ENCODE measurements at places on chromosomes 4 and X.

GRCh38 chr4:53602390-53602789, 11.1 kb upstream of the LNX1 start:
- DNase-seq = no peak

- DNase-seq = no peak
Measured at GRCh38 chrX:70672326-70672725, 227.7 kb downstream of the DLG3 start.

DNA sequence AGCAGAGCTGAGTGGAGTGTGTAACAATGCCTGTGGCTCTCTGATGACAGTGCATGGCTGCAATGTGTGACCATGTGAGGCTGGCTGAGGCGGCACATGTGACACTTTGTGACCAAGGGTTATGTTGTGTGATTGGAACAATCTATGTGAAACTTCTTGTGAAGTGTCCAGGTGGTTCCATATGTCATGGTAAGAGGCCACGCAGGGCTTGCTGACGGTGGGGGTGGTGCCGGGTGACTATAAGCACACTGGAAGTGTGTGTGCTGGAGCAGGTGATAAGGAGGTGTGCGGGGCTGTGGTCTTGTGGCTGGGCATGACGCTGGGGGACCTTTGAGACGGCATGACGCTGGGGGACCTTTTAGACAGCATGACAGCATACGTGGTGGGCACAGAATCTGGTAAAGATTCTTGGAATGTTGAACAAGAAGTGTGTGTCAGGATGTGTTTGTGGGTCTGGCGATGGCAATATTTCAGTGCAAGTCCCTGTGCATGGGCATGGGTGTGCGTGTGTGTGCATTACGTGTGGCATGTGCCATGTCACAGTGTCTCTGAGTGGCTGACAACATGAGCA, 7.4 kb upstream of the HDAC6 start:
- DNase-seq = no peak

DNA sequence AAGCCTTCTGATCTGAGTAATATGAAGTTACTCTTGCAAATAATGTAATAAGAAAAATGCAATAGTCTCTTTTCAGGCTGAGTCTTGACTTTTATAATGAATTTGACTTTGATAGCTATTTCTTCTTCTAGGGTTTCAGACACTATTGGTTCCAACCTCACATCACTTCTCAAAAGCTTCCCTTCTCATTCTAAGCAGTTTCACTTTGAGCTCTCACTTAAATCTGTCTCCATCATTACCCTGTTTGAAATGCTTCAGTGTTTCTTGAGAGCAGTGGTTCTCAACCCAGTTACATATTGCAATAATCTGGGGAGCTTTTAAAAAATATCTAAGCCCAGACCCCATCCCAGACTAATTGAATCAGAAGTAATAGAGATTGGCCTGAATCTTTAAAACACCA, 40.5 kb upstream of the BMP2K start:
- DNase-seq = no peak

DNA sequence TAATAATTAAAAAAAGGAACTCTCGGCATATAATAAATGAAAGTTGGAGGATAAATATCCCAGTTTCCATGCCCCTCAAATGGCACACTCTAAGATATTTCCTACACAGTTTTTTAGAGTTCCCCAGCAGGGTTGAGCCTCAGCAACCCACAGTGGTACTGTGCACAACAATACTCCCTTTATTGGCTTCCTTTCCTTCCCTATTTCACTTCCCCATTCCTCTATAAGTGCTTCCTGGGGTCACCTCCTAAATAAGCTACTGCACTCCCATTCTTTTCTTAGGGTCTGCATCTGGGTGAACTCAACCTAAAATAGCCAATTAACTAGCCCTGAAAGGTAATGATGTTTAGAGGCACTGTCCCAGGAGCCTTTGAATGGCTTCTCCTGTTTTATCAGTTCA, 76.4 kb upstream of the NHS start:
- DNase-seq = no peak

DNA sequence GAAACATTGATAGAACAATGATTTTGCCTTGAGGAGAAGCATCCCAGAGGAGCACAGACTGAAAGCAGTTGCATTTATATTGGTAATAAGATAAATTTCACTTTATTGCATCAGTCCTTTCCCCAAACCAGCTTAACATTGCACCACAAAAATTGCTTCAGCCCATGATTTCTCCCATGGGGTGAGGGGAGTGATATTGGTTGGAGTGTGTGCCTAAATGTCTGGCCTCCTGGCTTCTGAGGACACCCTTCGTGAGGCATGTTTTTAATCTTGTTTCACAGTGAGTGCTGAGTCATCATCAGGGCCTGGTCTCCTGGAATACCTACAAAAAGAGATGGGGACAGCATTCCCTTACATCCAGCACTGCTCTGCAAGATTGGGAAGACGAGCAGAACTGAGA, 487.9 kb downstream of the C4orf33 start:
- no peak for DNase-seq

- no peak for DNase-seq
Measured at GRCh38 chrX:154519389-154519788, 3.4 kb upstream of the FAM3A start.

GRCh38 chrX:72100824-72101351, 30.8 kb downstream of the RTL5 start:
- DNase-seq = no peak

GRCh38 chr4:121739575-121739974, 25.4 kb downstream of the SMIM43 start:
- DNase-seq = no peak

DNA sequence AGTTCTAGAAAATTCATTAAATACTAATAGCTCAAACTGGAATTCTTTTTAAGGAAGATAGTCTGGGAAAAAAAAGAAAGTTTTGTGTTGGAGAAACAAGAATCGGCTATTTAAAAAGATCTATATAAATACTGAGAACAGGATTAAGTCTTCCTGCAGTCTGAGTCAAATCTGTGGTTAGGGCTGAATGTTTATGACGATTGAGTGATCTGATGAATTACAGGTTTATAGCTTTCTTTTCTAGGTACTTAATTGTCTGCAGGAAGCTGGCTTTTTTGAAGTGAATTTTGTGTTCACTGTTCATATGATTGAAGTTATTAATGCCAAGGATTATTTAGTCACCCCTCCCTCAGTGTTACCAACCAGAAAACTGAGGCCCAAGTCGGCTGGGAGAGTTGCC, 42.2 kb downstream of the TLL1 start:
- no peak for DNase-seq

DNA sequence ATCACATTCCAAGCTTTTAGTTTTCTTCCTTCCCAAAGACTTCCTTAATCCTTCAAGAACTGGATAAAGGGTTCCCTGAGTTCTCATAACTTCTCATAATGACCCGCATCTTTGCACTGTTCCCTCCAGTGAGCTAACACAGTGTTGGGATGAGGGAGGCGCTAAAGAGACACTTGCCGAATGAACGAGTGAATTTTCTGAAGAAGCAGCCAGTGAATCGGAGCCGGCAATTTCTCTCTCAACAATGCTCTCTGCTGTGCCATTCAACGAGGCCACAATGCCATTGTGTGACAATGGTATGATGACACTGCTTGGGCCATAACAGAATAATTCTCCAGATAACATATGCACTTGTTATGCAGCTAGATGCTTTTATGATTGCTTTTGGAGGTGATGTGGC, 51.4 kb upstream of the ZFP42 start:
- no peak for DNase-seq

DNA sequence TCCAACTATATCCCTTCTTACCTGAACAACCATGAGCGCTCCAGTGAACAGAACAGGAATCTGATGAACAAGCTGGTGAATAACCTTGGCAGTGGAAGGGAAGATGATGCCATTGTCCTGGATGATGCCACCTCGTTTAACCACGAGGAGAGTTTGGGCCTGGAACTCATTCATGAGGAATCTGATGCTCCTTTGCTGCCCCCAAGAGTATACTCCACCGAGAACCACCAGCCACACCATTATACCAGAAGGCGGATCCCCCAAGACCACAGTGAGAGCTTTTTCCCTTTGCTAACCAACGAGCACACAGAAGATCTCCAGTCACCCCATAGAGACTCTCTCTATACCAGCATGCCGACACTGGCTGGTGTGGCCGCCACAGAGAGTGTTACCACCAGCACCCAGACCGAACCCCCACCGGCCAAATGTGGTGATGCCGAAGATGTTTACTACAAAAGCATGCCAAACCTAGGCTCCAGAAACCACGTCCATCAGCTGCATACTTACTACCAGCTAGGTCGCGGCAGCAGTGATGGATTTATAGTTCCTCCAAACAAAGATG, 870.2 kb downstream of the ADGRL3 start:
- no peak for DNase-seq

DNA sequence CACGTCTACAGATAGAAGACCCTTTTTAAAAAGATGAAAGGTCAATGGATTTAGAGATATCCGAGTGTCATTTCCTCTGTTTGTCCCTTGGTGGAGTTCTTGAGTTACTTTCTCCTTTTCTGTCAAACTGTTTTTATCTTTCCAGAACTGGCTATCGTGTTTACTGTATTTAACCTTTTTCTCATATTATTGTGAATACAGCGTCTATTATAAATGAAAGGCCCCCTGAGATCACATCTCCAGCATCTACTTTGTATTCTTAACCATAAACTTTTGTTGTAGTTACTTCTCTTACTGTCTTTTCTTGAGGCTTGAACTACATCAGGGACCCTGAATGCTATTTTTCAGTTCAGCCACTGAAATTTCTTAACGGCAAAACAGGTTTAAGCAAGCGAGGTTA, 4.0 kb upstream of the PCDH7 start:
- DNase-seq = peak; percentile 13

DNA sequence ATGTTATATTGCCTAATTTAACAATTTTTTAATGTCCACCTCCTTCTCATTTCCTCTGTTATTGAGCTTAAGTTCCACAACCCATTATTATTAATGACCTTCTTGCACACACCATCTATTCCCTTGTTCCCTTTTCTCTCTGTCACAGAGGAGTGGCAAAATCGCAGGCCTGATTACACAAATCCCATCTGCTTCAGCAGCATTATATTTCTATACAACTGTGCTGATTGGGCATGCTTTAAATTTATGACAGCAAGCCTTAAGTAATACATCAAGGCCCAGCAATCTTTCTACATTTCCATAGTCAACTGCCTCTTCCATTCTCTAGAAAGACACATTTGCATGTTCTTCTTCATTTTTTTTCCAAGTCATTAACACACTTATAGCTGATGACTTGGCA, 423.8 kb downstream of the PRDM5 start:
- DNase-seq = no peak

GRCh38 chrX:66004928-66005829, 34.7 kb downstream of the VSIG4 start:
- DNase-seq = no peak

GRCh38 chr4:159429693-159430035, 326.8 kb downstream of the RAPGEF2 start:
- DNase-seq = no peak

GRCh38 chr4:36278789-36279188, 2.6 kb upstream of the DTHD1 start:
- DNase-seq = no peak

- peak; percentile 41 for DNase-seq
Measured at GRCh38 chrX:154046031-154046781, 26.5 kb upstream of the IRAK1 start.

- no peak for DNase-seq
Measured at GRCh38 chrX:66005830-66006449, 33.9 kb downstream of the VSIG4 start.

DNA sequence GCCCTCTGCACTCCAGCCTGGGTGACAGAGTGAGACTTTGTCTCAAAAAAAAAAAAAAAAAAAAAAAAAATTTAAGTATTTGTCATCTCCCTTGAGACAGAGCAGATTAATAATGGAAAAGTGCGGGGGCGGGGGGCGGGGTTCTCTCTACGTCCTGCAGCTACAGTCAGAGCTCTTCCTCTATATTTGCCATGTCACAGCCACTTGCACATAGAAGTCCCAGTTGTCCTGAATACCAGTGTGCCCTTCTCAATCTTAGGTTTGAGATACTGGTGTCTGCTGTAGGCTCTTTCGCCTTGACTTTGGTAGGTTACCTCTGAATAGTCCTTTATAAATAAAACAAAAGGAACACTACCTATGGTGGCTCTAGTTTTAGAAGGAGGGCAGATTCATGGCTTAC, 237.8 kb upstream of the PGRMC2 start:
- no peak for DNase-seq

- DNase-seq = no peak
Measured at GRCh38 chr4:997375-998071, 4.3 kb upstream of the SLC26A1 start.

- DNase-seq = no peak
Measured at GRCh38 chr4:159210975-159211374, 108.1 kb downstream of the RAPGEF2 start.

- DNase-seq = no peak
Measured at GRCh38 chr4:139655116-139655515, 10.5 kb upstream of the MGST2 start.

DNA sequence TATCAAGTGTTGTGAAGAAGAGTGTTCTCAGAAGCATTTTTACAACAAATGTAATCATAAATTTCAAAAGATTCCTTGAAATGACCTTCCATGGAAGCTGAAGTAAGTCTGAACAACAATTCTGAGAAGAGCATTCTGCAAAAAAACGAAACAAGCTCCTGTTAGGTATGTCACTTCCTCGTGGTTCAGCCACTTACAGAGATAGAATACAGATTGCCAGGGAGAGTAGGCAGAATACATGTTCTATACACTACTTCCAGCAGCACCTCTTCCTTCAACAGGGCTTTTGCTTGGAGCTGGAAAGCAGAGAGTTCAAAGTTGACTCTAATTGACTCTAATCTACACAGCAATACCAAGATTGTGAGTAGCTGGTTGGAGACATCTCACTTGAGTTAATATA, 274.5 kb downstream of the ADGRA3 start:
- DNase-seq = no peak

DNA sequence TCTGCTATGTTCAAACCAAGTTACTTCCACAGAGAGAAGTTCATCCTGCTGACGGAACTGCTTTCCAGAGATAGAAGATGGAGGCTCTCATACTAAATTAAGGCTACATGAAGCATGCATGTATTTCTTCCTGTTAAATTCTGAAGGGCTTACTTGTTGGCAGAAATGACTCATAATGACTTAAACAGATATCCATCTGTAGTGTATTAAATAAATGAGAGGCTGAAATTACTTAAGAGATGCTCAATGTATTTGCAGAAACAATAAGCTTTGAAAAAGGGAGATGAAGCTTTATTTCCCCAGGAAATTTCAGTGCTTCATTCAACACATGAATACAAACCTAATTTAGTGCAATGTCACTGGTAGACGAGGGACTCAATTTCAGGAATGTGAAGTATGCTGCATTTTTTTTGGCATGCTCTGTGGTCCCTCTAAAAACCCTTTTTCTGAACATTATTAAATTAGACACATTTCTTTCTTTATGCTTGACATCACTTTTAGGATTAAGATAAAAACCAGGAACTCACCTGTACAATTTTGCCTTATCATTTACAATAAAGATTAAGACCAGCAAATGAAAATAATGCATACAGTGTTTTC, 759.1 kb upstream of the POU3F4 start:
- DNase-seq = no peak
